ENCODE measurements at places on chromosomes 6 and 20.

GRCh38 chr6:113112086-113112485 lies 745.1 kb upstream of the MARCKS start:
- H3K4me1 ChIP-seq: no peaks in the 10 kb centered on the region
- no peak overlapping the region for H3K4me3 ChIP-seq
- H3K27ac ChIP-seq: no peak overlapping the region
- H3K27me3 ChIP-seq: no peaks in the 10 kb centered on the region
- H3K36me3 ChIP-seq: no peaks in the 10 kb centered on the region
- no peak for DNase-seq

GRCh38 chr6:164897523-164898235 lies 411.7 kb downstream of the C6orf118 start:
- no peak overlapping the region for H3K4me3 ChIP-seq
- no peaks in the 10 kb centered on the region for H3K27me3 ChIP-seq
- H3K36me3 ChIP-seq: no peaks in the 10 kb centered on the region
- H3K27ac ChIP-seq: no peak overlapping the region
- no peak for DNase-seq

GRCh38 chr20:39109933-39110818 lies 148.0 kb downstream of the DHX35 start:
- H3K4me3 ChIP-seq: no peak overlapping the region
- H3K27me3 ChIP-seq: no peaks in the 10 kb centered on the region

- no peaks in the 10 kb centered on the region for H3K4me1 ChIP-seq
- H3K4me3 ChIP-seq: no peak overlapping the region
- no peaks in the 10 kb centered on the region for H3K27me3 ChIP-seq
- H3K36me3 ChIP-seq: no peaks in the 10 kb centered on the region
These were observed 11.6 kb downstream of the NOTCH4 start for GRCh38 chr6:32212076-32212760.

DNA sequence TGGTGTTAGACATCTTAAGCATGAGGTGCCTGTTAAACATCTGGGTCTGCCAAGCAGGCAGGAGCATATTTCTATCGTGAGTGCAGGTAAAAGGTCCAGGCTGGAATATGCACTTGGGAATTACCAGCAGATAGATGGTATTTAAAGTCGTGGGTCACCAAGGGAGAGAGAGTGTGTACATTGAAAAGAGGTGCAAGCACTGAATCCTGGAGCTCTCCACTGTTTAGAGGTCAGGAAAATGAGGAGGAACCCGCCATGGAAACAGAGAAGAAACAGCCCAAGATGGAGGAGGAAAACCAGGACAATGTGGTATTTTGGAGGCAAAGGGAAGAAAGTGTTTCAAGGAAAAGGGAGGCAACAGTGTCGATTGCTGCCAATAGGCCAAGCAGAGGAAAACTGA lies 46.4 kb downstream of the TNFRSF21 start:
- no peak for DNase-seq
- no peak overlapping the region for H3K27ac ChIP-seq
- H3K4me3 ChIP-seq: no peak overlapping the region
- no peaks in the 10 kb centered on the region for H3K27me3 ChIP-seq

DNA sequence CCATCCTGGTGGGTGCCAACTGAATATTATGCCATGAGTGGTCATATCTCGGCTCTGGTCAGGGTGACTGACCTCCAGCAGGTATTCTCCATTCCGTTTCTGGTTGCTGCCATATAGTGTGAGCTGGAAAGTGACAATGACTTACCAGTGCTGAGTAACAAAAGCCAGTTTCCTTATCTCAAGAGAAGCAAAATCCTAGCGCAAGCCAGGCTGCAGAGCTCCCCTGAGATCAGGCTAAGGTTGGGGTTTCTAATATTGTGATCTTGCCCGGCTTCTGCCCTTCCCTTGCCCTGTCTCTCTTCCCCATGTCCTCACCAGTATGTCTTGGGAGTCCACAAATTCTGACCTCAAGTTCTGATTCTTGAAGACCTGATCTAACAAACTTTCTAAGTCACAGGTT lies 271.3 kb upstream of the SPTLC3 start:
- no peaks in the 10 kb centered on the region for H3K27me3 ChIP-seq
- H3K27ac ChIP-seq: no peak overlapping the region
- H3K36me3 ChIP-seq: no peaks in the 10 kb centered on the region

DNA sequence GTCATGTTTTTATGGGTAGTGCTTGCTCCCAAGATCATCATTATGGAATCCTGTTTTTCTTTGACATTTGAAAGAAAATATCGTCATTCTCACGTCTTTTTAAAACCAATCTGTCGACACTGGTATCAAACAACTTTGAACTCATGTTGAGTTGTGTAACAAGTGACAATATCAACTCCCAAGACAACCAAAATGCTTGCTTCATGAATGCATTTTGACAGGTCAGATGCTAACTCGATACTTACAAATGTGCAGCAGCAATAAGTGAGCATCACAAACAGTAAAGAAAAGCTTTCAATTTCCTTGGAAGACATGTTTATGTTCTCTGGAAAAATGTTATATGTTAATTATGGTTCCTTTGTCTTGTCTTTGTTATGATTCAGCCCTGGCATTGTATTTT lies 125.9 kb downstream of the EPHA7 start:
- no peaks in the 10 kb centered on the region for H3K27me3 ChIP-seq
- DNase-seq: no peak
- no peak overlapping the region for H3K4me3 ChIP-seq
- no peaks in the 10 kb centered on the region for H3K36me3 ChIP-seq
- H3K4me1 ChIP-seq: no peaks in the 10 kb centered on the region

Measured in vagina (tissue), 2 donors.